ENCODE measurements at places on chromosomes 6 and 20.

GRCh38 chr6:47221565-47221964, 88.1 kb downstream of the TNFRSF21 start:
- no peak for DNase-seq

DNA sequence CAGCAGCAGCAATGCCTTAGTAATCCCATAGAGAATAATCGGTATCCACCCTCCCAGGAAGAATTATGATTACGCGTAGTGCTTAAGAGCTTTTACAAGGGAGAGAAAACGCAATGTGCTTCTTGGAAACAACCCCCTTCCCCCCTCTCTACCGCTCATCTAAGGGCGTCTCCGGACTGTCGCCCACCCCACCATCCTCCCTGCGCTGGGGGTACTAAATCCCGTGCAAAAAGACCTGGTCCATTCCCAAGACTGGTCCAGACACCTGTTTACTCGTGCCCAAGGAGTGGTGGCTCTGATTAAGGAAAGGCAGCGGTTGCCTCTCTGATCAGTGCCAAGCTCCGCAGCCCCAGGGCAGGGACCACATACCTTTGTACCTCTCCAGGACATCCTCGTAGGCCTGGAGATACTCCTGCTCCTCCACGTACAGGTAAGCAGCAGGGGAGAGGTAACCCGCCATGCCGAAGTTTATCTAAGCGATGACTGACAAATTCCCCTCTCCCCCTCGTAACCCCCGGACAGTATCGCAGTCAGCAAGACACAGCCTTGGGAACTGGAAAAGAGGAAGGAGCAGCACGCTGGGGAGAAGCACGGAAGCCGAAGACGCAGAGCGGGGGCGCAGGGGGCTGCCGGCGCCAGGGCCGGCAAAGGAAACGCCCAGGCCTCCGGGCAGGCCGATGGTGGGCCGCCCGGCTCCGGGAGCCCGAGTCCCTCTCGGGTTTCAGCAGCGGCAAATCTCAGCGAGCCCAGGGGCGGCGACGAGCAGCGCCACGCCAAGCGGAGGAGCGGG, 112.0 kb upstream of the BEND6 start:
- DNase-seq: no peak

DNA sequence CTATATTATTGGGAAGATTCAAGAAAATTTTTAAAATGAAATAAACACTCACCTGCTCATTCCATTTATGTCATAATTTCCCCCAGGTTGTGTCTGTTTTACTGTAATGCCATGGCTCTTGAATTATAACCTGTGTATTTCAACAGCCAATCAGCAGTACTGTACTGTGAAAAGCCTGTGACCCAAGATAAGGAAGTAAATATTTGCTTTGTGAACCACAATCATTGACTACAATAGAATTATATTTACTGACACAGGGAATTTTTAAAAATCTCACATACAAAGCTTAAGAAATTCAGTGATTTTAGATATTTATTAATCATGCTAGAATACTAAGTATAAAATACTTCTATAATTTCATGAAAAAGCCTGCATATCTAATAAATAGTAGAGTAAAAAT, 6.0 kb downstream of the RGS17 start:
- DNase-seq: no peak

DNA sequence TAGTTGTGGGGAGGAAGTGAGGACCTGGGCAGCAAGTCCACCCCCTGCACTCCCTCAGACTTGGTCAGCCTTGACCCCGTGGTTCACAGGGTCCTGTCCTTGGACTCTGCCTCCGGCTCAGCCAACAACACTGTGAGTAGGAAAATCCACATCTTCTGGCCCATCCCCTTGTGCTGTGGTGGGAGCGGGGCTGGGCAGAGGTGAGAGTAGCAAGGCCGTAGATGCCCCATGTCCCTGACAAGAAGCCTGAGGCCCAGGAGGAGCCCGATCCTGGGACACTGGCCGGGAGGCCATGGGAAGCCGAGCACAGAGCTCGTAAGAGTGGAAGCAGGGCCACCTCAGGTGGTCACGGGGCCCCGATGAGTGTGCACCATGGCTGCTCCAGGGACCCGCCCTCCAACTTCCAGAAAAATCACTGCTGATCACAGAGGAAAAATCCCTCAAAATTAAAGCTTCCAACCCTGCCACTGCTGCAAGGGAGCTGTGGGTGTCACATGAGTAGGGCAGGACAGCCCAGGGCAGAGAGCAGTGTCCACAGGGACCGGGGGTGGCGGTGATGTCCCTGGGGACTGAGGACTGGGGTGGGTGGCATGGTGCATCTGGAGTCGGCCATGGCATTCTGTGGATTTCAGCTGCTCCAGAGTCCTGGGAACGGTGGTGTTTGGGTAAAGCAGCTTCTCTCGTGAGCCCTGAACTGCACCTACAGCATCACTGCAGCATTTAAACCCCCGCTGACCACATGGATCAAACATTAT, 189.4 kb downstream of the DLL1 start:
- DNase-seq: no peak

GRCh38 chr20:3276680-3277015, 37.7 kb upstream of the SLC4A11 start:
- no peak for DNase-seq
